ENCODE measurements at places on chromosomes 2 and 18. TPM values are rescaled to one million over a fixed set of nuclear protein-coding genes. Genes with fewer than 3 reads are reported as not detected.

DNA sequence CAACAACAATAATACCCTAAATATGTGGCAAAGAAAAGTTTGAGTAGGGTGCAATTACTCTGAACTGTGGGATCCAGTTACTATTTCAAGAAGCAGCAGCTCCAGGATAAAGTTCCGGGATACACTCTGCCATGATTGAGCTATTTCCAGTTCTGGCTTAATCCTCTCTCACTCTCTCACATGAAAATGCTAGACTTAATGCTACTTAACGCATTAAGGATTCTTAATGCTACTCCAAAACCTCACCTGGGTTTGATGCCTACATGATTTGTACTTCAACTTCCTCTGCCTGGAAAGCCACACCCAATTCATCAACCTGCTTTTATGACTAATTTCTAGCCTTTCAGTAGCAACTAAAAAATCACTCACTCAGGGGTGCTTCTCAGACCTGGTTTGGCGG, 151.1 kb upstream of the HNMT start:
- DNase-seq, result no peak

- DNase-seq, result no peak
These were observed 19.0 kb downstream of the RPL37A start for GRCh38 chr2:216517447-216518225.

- no peak for DNase-seq
These were observed 563.6 kb upstream of the PKDCC start for GRCh38 chr2:41483982-41484857.

- no peak for DNase-seq
These were observed 4.0 kb upstream of the SPP2 start for GRCh38 chr2:234046521-234046920.

Gene CRYGC
- not detected for total RNA-seq

Gene LIPG
- total RNA-seq, result 0.29 TPM

Gene REEP1
- total RNA-seq, result not detected
